ENCODE measurements at places on chromosomes 5 and 9.

DNA sequence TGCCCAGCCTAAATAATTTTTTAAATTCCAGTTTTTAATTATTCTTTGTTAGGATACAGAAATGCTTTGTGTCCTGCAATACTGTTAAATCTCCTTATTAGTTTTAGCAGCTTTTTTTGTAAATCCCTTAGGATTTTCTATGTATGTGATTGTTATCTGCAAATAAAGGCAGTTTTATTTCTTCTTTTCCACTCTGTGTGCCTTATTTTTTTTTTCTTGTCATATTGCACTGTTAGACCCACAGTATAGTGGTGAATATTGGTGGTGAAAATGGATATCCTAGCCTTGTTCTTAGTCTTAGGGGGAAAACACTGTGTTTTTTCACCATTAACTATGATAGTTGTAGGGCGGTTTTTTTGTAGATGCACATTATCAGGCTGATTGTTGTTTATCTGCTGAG, 11.3 kb upstream of the KIAA1958 start:
- no peak for DNase-seq

DNA sequence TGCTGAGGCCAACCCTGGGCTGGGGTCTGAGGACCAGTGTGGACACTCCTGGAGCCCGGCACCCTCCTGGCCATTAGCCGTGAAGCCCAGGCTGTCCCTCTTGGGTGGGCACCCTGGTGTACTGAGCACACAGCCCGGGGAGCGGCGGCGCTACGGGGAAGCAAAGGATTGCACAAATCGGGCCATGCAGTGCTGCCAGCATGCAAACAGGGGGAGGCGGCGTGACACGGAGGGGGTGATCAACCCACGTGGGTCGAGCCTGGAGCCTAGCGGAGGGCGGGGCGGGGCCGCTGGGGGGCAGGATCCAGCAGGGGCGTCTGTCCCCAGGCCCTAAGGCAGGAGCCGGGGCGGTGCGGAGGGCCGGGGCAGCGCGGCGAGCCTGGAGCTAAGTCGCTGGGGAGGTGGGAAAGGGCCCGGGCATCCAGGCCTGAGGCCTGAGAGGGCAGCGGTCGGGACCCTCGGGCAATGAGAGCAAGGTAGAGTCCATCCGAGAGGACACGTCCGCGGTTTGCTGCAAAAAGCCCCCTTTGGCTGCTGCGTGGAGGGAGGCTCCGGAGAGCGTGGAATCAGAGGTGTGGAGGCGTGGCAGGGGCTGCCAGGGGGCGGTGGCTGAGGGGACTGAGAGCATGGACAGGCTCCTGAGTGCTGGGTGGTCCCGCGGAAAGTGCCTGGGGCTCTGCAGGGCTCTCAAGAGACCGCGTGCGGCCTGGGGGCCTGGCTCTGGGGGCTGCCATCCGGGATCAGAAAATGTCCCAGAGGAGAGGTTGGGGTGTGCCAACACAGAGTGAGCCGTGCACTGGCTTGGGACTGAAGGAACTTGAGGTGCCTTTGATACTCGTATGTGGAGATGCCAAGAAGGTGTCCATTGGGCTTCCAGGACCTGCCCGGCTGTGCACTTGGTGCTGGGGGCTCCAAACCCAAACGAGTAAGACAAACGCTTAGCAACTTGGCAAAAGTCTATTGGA, 94.2 kb downstream of the BARX1 start:
- DNase-seq: no peak

DNA sequence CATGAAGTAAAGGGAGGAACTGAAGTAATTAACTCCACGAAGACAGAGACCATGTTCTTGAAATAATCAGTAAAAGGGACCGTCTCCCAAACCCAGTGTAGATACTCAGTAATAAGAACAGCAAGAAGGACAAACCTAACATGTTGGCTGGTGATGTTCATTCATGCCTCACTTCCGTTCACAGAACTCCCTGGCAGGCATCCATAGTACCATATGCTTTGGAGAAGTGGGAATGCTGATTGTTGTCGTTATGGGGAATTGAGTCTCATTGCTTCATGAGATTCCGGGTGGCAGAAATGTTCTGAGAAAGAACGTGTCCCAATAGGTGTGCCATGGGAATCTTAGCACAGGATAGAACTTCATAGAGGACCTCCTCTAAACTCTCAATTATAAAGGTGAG, 452.3 kb downstream of the ZSWIM6 start:
- DNase-seq: no peak

DNA sequence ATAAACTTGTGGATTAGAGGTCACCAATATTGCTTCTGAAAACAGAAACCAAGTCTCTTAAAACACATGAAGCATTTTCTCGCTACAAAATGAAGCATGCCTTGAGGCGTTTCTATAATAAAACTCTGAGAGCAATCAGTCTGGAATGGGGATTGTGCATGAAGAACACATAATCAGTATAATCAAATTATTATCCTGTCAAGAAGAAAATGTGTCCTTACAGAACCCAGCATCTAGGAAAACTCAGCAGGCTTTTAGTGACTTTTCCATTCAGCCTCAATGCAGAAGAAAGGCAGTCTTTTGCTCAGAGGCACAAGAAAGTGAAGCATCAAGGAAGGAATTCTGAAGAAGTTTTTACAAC, 121.9 kb downstream of the CDH18 start:
- no peak for DNase-seq

GRCh38 chr9:112665347-112665746, 52.6 kb downstream of the INIP start:
- peak; percentile 21 for DNase-seq

DNA sequence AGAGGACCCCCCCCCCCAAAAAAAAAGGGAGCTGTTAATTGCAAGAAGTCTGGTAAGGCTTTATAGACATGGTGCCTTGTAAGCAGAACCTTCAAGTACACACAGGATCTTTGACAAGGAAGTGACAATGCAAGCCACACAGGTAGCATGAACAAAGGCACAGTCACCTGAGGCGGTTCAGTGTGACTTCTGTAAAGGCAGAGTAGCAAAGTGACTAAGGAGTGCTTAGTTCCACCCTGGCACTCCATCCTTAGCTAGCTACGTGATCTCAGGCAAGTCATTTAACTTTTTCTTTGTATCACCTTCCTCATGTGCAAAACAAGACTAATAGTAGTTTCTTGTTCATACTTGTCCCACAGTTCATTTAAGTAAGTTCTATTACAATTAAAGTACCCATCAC, 282.0 kb downstream of the PRELID2 start:
- no peak for DNase-seq

GRCh38 chr5:41218929-41219657, 5.8 kb upstream of the C6 start:
- no peak for DNase-seq

GRCh38 chr9:134267881-134268724, 58.2 kb upstream of the RXRA start:
- DNase-seq: peak; percentile 76

DNA sequence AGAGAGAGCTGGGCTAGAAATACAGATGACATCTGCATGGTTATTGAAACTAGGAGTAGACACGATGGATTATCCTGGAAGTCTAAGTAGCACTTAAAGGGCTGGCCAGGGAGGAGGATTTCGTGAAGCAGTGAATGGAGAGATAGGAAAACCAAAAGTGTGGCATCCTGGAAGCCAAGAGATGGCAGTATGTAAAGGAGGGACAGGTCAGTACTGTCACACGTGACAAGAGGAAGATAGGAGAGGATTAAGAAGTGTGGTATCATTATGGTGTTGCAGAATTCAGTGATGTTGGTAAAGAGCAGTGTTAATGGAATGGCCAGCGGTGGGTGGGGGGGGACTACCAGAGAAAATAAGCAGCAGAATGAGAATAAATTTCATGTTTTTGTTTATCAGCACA, 11.7 kb downstream of the RAD23B start:
- DNase-seq: no peak

DNA sequence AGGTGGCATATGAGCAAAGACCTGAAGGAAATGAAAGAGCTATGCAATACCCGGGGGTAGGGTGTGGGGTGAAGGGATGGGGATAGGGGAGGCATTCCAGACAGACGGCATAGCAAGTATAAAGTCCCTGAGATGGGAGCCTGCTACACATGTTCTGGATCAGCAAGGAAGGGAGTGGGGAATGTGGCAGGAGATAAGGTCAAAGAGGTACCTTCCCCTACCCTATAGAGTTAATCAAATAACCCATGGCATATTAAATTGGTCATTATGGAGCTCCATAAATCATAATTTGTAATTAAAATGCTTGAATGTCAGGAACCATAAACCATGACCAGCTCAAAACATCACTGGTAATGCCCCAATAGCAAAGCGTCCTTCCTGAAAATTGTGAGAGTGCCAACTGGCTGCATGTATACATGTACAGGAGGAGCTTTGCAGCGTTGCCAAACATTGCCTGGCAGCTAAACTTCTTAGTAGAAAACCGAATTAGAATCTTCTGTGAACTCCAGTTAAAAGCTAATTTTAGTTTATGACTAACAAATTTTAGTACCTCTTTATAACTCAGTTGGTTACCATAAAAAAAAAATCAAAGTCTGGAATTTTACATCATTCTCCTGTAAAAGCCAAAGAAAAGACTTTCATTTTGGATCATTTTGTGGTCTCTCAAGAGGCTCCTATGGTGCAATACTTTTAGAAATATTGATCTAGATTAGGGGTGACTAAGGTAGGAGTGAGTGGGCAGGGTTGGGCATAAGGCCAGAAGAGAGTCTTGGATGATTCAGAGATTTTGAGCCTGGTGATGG, 4.7 kb downstream of the DNAI1 start:
- DNase-seq: no peak

DNA sequence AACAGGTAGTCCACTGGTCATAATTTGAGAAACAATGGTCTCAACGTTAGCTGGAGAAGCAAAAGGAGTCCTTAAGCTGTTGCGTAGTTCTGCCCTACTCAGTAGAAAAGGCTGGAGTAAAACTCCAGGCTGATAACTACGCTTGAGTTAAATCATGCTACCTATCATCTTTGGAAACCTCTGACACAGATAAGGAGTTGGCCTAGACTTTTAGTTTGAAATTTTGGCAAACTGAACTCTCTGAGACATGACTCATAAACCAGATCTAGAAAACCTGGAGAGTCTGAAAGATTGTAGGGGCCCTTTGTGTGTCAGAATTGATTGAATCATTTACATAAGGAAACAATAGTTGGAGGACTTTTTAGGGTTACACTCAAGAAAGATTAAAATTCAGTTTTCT, 26.3 kb downstream of the NMUR2 start:
- no peak for DNase-seq

GRCh38 chr5:81425569-81425968, 31.6 kb upstream of the ACOT12 start:
- peak; percentile 59 for DNase-seq

All from GM20000 (cell line).